Glutamatergic neuron (in vitro differentiated cells): ENCODE measurements at places on chromosomes 7 and 10. TPM values are rescaled to one million over a fixed set of nuclear protein-coding genes. Genes with fewer than 3 reads are reported as not detected.

The KRIT1 gene
- total RNA-seq: 37.8 TPM

- no peak for DNase-seq
Measured at GRCh38 chr10:123385508-123386080, 231.4 kb downstream of the BUB3 start.

The TMEM270 gene
- total RNA-seq: not detected

- DNase-seq: no peak
Measured at GRCh38 chr10:48412081-48412480, 105.6 kb downstream of the MAPK8 start.

The SGCE gene
- total RNA-seq: 64.4 TPM

DNA sequence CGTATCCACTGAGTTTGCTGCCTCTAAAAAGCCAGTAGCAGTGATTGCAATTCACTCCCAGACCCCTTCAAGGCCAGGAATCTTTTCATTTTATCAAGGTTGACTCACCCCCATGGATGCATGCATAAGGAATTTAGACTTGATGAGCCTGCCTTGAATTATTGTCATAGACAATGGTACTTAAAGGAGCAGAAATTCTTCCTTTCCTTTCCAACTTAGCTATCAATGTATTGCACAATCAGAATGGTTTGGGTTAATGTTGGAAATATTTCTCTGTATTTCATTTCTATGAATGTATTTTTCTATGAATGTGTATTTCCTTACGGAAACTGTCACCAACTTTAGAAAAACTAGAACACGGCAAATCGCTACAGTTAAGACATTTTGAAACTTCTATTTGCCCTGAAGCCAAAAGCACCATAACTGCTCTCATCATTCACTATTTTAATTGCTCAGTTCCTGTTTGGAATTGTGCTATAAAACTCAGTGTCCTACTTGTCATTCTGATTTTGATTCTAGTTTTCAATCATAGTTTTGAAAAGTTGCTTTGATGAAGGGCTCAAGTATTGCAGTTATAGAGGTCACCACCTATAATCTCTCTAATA lies 355.7 kb upstream of the AKR1E2 start:
- DNase-seq: no peak

DNA sequence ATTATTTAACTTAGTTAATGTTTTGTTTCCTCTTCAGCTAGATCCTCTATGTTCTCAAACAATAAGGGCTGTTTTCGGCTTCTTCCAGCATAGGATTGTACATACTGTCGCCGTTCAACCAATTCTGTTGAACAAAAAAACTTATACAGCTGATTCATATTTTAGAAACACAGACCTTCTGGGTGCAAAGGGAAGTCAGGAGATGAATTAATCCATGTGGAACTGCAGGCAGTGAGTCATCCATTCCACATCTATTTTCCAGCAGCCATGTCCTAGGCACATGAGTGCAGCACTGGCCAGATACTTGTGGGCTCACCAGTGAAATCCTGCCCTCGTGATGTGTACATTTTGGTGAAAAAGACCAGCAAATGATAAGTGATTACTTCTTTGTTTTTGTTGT lies 163.2 kb downstream of the JAZF1 start:
- DNase-seq: no peak

- DNase-seq: no peak
Measured at GRCh38 chr10:66151346-66151745, 774.5 kb upstream of the LRRTM3 start.

The CLRN3 gene
- total RNA-seq: not detected

- no peak for DNase-seq
Measured at GRCh38 chr7:151662251-151662826, 142.6 kb upstream of the RHEB start.

DNA sequence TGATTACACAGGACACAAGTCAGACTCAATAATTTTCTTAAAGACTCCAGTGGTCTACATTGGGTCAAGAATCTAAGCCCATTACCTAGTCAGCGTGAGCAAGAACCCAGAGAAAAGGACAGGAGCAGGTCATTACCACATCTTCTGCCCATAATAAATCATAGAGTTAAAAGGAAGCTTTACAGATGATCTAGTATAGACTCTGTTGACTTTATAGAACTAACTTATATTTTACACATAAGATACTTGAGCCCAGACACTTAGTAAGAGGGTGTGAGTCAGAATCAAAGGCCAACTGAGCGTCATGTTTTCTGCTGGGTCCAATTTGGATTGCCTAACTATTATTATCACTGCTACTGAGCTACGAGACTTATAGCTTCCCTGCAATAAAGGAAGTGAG lies 206.1 kb upstream of the NPSR1 start:
- DNase-seq: no peak

The PMPCB gene
- 59.8 TPM for total RNA-seq

The NANOS1 gene
- 34.0 TPM for total RNA-seq

The NPC1L1 gene
- total RNA-seq: not detected

- no peak for DNase-seq
Measured at GRCh38 chr10:96292971-96293920, 11.0 kb upstream of the DNTT start.

The CPA1 gene
- not detected for total RNA-seq

- DNase-seq: no peak
Measured at GRCh38 chr7:141979568-141979967, 6.0 kb upstream of the TAS2R38 start.

DNA sequence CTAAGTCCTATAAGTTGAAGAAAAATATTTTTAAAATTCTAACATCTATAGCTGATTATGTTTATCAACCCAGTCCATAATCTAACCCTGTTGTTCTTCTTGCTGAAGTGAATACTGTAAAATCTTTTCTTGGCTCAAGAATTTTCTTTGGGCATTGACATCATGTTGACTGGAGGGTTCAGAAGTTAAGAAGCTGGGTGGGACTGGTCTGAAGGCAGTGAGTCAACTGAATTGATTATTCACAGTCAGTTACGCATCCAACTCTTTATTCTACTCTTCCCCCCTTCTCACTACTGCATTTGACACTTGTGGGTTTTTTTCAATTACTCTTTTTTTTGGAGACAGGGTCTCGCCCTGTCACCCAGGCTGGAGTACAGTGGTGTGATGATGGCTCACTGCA lies 31.0 kb downstream of the DENND2A start:
- DNase-seq: no peak

DNA sequence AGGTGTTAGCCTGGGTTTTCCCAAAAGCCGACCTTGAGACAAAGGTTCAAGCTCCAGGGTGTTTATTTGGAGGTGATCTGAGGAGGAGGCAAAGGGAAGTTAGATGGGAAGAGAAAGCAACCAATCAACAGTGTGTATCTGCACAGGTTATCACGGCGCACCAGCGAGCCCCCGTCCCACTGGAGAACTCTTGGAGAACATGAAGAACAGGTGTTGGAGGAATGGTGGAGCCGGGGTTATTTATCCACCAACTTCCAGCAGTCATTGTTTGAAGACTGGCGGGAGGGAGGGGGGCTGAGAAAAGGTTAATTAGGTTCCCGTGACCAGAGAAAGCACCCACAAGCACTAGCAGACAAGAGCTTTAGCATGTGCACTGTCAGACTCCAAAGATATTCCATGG lies 282.5 kb upstream of the FOXK1 start:
- DNase-seq: no peak

- no peak for DNase-seq
Measured at GRCh38 chr10:126336801-126337200, 51.5 kb downstream of the ADAM12 start.

GRCh38 chr7:54541669-54542625 lies at the start of gene VSTM2A:
TSS of gene VSTM2A (plus strand) at chr7:54542375. CDS start at chr7:54542731, 356 bp downstream.
- DNase-seq: peak; percentile 80

The CFAP70 gene
- total RNA-seq: 1.3 TPM

DNA sequence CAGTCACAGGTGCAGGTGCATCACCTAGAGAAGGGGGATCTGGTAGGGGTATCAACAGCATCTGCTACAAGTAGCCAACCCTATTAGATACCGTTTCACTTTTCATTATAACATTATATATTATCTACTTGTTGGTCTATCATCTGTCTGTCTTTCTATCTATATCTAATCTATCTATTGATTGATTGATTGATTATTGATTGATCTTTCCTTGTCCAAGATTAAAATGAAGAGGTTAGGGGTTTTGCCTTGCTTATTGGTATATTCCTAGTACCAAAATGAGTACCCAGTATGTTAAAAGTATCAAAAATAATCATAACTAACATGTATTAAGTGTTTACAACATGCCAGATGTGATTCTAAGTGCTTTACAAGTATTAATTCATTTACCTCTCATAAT lies 121.5 kb downstream of the GPR158 start:
- DNase-seq: no peak

The DNAJC12 gene
- 54.7 TPM for total RNA-seq

The COBL gene
- total RNA-seq: 3.3 TPM

- DNase-seq: peak; percentile 25
Measured at GRCh38 chr7:50450590-50451032, 461 bp upstream of the FIGNL1 start.

The AKR1C2 gene
- 3.8 TPM for total RNA-seq

- no peak for DNase-seq
Measured at GRCh38 chr7:143454091-143454680, 10.9 kb downstream of the TAS2R60 start.

DNA sequence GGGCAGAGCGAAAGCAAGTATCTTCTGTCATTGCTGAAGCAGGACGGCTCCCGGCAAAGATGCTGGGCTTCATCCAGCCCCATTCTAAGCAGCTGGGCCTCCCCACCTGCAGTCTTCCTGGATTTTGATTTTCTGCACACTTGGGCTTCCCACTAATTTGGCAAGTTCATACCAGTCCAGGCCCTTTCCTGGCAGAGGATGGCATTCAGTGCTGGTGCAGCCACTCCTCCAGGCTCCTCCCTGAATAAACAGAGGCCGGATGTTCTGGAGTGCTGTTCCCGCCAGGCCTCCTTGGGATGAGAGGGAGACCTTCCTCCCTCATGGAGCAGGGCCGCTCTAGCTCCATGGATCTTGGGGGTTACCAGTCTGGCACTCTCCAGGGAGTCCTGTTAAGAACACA lies 3.4 kb downstream of the BAG3 start:
- no peak for DNase-seq

The TMEM176B gene
- 0.44 TPM for total RNA-seq

DNA sequence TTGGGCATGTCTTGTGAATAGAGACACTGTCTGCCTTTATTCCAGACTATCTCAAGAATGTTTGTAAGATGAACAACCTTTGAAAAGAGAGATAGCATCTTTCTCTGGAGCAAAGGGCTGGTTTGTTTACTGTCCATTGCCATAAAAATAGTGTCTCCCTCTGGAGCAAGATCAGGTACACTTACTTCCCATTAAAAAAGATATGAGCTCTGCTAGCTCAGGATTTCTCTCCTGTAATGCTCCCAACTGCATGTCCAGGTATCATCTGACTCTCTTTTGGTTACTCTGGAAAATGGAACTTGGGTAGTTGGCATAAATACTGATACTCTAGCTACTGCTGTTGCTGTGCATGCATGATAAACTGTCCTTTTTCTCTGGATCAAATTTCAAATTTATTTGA lies 381.1 kb downstream of the TFEC start:
- DNase-seq: no peak

The ST8SIA6 gene
- total RNA-seq: not detected

The GRK5 gene
- 77.6 TPM for total RNA-seq

DNA sequence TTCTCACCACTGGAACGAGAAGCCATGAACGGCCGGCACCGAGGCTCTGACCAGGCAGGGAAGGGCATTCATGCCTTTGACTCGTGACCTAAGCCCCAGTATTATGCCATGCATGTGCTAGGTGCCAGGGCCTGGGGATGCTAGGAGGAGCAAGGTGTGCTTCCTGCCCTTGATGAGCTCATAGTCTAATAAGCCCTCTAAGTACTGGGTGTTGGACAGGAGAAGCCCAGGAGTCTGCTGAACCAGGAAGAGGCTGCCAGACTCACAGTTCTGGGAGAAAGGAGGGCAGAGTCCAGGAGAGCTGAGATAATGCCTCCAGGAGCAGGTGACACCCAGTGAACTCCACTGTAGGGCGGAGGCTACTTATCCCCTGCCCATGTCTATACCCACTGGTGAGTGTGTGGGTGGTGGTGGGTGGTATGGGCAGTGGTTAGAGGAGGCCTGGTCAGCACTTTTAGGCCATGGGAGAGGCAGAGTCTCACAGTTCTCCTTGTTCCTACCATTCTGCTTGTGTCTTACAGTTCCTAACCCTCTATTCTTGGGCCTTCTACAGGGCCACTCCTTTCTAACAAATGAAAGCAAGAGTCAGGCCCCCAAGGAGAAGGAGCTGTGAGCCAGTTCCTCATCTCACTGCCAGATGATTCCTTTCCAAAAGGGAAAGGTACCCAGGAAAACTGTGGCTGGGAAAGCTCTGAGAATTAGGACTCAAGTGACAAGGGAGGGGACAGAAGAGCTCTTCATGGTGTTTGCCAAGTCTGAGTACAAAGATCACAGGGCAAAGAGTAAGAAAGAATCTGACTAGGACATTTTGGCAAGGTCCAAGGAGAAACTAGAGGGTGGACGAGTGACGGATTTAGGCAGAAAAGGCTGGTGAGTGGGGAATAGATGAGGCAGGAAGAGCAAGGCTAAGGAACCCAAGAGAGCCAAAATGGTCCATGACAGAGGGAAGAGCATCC lies 3.6 kb upstream of the MXI1 start:
- no peak for DNase-seq

DNA sequence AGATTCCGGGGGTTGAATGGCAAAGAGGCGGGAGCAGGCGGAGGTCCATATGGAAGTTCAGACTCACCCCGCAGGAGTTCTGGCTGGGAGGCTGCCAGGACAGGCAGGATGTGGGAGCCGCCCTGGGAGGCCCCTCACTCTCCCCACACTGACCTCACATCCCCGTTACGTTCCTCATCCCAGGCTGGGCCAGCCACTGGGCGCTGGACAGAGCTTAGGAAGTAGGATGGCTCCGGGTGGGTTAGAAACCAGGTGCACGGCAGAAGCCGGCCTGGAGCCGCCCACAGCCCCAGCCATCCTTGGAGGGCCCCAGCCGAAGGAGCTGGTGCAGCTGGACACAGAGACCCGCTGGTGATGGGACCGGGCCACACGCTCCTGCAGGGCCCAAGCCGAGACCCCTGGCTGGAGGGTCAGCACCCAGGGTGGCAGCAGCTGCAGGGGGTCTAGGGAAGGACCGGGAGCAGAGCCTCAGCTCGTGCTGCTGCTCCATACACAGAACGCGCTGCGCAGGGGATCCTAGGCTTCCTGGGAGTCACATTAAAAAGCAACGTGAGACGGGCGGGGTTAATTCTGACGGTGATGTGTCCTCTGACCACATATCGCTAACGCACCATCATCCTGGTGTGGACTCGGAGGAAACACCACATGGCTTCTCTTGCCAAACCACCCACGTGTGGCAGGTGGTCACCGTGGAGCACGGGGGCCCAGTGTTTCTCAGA lies 98.6 kb upstream of the DIP2C start:
- DNase-seq: no peak

DNA sequence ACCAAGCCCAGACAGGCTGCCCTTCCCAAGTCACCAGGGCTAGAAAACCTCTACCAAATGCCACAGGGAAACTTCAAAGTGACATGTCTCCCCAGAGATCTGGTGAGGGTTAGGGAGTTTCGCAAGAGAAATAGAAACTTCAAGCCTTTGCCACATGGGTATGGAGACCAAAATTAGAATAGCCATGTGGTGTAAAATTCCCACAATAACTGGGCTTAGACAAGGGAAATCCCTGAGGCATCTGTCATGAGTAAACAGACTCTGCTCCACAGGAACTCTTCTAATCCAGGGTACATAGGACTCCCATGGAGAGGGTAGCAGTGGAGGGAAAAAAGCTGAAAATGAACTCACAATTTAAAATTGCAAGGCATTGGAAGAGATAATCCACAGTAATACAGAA lies 14.3 kb downstream of the ADAM12 start:
- no peak for DNase-seq
